ENCODE measurements at places on chromosomes 1 and 21.

- no peak for DNase-seq
Measured at GRCh38 chr1:2836333-2836970, 35.0 kb upstream of the TTC34 start.

DNA sequence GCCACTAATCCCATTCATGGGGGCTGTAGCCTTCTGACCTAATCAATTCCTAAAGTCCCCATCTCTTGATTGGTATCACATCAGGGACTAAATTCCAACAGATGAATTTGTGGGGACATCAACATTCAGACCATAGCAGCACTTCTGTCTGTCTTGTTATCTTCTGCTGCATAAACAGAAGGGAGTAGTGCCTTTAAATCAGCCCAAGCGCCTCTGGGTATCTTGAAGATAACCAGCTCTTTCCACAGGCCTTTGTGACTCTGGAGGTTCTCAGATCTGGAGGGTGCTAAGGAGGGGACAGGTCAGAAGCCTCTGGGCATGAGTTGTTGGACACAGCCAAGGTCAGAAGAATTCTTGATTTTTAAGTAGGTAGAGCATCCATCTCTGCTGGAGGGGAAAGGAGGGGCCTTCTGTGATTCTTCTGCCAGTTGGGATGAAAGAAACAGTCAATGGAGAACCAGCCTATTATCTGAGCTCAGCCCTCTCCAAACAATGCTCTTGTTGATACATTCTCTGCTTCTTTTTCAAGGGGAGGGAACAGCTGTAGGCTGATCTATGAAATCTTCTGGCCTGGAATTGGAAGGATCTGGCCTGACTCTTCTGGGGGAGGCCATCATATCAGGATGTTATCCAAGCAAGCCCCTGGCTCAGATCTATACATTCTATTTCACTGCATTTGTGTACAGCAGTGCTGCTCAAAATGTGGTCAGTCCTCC lies 31.3 kb upstream of the LRIG2 start:
- DNase-seq, result no peak

DNA sequence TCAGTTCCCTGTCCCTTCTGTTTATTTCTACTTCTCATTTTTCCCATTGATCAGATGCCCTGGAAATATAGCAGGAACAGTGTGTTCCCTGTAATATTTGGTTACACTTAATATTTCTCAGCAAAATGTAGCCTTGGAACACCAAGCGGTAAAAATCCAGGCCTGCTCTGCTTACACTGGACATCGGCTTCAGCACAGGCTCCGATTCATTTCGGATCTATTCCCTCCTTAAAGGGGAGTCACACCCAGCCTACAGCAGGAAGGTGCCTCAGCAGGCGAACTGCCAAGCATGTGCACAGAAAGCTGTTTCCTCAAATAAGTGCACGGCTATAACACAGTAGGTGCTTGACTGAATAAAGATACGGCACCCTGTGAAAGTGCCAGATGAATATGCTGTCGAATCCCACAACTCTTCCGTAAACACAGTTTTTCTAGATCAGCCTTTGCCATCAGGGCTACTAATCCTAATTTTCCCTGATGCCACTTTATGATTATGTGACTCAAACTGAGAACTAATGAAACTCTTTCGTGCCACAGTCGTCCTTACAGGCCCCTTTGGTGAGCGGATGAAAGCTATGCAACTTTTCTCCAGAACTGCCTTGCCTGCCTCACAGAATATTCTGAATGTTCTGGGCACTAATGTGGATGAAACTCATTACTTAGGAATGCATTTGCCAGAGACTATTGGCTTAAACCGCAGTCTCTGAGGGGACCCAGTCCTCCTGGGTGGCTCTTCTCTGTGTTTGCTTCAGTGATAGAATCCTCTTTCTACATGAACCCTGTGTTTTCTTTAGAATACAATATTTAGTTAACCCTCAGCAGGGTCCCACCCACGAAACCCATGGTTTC lies 275.5 kb upstream of the RUNX1 start:
- no peak for DNase-seq

- DNase-seq, result no peak
Measured at GRCh38 chr1:173590557-173590956, 12.3 kb downstream of the SLC9C2 start.

DNA sequence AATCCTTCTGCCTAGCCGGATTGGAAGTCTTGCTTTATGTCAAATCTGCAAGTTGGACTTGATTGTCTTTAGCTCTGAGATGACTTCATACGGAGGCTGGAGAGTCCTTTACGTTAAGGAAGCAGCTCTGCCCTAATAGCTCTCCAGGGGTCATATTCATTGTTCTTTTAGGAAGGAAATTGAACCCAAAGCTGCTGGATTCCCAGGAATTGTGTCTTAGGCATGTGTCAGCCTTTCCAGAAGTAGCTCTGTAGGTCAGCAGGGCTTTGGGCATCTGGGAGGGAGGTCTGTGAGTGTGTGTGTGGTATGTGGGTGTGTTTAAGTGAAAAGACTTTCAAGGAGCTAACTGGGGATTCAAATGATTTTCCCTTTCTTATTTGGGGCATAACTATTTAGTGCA lies 82.4 kb downstream of the ABCA4 start:
- DNase-seq, result no peak

DNA sequence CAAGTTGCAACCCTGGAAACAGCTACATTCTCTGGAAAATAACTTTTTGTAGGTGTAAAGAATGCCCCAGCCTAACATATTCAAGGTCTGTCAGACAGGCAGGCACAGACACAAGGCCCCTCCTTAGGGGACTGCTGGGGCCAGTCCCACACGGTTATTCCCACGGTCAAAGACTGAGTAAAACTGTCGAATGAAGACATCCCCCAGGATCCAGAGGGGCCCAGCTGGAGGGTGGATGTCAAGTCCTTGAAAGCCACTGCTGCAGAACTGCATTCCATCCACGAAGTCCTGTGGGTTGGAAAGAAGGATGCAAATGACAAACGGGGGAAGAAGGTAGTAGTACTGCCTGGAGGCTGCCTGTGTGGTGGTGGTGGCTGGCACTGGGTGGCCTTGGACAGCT lies 6.9 kb upstream of the RAB7B start:
- no peak for DNase-seq

DNA sequence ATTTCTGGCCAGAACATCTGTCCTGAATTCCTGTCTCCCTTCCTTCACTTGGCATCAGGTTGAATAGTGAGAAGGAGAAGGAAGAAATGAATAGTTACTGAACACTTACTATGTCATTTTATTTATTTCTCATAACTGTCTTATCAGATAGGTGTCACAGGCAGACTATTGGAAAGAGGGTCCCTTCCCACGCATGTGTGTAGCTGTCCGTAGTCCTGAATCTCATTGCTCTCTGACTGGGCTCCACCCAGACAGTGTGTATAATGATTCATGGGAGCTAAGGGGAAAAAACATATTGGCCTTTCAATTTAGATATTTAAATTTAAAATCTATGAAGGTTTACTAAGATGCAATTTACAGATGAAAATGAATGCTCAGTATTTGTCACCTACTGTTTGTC lies 86.1 kb downstream of the OMA1 start:
- DNase-seq, result no peak

DNA sequence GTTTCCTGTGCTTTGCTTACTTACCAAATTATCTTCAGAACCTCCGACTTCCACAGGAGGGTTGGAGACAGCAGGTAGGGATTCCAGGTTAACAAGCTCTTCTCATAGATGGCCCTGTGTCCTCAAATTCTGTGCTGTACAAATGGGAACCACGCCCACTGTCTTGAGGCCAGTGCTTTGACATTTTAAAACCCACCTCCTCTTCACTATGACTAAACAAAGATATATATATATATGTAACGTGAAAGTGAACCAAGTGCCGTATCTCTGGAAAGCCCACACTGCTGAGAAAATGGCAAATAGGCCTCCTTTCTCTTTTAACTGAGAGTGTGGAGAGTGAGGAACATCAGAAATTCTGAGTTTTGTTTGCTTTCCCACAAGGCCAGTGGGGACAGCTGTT lies 99.6 kb downstream of the ZBTB18 start:
- no peak for DNase-seq

- DNase-seq, result no peak
Measured at GRCh38 chr1:26862781-26863684, at the start of gene SFN. SFN (plus strand) TSS chr1:26863149; CDS start chr1:26863213, 64 bp downstream.

GRCh38 chr1:161954050-161954449 lies 69.6 kb downstream of the OLFML2B start:
- no peak for DNase-seq

GRCh38 chr21:24844671-24845070 lies 762.6 kb downstream of the MRPL39 start:
- DNase-seq, result no peak

DNA sequence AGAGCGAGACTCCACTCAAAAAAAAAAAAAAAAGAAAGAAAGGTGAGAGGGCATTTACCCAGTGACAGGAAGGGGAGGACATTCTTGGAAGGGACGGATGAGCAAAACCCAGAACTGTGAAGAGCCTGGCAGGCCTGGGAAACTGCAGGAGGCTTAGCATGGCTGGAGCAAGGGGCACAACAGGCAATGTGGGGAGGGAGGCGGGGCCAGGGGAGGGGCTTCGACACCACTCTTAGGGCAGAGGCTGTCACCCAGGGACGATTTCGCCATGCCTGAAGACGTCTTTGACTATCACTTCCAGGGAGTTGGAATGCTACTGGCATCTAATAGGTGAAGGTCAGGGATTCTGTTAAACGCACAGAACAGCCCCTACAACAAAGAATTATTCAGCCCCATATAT lies 184.0 kb downstream of the HUNK start:
- no peak for DNase-seq

DNA sequence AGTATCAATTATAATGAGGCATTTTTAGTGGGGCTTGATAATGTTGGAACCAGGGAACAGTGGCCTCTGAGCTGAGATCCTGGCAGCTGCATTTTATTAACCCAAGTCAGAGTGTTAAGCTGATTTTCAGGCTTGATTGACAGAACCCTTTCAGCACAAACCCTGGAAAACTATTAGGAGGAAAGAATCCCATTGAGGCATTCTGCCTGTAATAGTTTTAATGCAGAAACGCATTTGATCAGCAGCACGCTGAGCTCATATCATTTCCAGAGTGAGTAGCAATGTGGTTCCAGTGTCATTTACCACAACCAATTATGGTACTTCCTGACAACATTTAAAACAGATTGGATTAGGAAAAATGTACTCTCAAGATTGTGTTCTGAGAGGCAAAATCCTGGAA lies 78.3 kb upstream of the BARHL2 start:
- no peak for DNase-seq

DNA sequence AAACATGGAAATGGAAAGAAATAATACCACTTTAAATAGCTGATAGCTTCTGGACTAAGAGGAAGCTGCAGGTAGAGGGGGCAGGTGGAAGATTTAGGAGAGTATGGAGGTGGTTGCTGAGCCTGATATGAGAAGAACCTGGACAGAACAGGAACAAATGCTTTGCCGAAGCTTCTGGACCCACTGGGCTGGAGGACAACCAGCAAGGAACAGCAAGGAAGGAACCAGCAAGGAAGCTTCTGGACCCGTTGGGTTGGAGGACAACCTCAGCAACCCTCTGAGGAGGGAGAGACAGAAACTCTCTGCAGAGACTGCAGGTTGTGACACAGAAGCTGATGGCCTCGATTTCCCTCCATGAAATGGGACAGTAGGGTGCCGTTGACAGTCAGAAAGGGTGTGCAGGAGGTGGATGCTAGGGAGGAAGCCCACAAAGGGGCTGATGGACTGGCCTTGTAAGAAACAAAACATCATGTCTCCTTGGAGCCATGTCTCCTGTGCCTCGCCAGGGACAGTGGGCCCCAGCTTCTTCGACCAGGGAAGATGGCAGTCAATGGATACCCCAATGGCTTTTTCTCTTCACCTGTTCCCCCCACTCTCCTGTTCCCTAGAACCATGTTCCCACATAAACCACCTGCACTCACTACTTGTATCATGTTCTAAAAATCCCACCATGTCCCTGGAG lies 8.3 kb upstream of the WNT3A start:
- DNase-seq, result no peak

- DNase-seq, result no peak
Measured at GRCh38 chr21:42837421-42838211, 41.7 kb downstream of the WDR4 start.

- no peak for DNase-seq
Measured at GRCh38 chr1:117318426-117318825, 48.8 kb upstream of the MAN1A2 start.

All from CD4-positive, alpha-beta T cell treated with Interleukin-1 beta for 1 hour (primary cell).